AG09309 (cell line): ENCODE measurements at places on chromosomes 1 and 21.

DNA sequence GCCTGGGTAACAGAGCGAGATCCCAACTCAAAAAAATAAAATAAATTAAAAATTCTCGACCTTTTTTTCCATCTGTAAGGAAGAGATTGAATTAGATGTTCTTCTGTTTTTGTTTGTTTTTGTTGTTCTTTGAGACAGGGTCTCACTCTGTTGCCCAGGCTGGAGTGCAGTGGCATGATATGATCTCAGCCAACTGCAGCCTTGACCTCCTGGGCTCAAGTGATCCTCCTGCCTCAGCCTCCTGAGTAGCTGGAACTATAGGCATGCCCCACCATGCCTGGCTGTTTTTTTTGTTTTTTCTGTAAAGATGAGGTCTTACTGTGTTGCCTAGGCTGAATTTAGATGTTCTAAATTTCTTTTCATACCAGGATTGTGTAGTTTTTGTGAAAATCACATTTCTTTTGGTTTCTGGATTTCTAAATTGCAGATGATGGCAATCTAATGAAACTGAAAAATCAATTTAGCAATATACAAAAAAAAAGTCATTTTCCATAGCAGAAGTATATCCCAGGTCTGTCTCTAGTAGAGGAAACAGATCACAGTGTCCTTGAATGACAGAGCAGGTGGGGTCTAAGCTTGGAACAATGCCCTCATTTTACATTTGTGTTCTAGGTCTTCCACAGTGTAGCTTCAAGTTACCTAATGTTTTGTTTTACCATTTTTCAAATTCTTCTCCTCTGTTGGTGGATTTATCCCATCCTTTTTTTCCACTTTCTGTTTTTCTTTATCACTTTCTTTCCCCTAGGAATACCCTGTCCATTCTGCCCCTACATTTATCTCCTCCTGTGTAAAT lies 20.3 kb downstream of the ZYG11A start:
- DNase-seq, result no peak

DNA sequence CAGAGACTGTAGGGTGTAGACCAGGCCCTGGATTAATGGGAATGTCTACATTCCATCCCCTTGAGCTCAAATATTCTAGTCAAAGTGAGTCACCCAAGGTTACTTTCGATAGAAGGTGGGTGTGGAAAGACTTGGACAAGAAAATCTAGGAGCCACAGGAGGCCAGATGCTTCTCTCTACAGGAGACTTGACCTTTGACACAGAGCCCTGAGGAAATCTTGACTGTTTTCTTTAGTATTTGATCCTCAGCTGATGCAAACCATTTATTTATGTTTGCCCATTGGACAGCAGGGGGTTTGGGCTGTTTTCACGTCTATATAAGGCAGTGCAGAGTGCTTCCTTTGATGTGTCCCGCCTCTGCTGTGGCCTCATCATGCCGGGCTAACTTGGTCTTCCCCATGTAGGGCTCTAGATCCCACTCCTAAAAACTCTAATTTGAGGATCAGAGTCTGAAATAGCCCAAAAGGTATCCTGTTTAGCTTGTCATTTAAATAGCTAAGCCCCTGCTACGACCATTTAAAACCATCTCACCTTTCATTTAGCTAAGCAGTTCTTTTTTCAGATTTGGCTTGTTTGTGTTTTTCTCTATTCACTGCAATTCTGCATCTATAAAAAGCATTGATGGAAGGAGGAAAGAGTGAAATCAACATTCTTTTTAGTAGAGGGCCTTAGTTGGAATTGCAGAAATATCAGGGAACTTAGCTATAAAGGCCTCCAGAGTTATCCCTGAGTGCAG lies 15.5 kb upstream of the MAP3K7CL start:
- DNase-seq, result no peak

DNA sequence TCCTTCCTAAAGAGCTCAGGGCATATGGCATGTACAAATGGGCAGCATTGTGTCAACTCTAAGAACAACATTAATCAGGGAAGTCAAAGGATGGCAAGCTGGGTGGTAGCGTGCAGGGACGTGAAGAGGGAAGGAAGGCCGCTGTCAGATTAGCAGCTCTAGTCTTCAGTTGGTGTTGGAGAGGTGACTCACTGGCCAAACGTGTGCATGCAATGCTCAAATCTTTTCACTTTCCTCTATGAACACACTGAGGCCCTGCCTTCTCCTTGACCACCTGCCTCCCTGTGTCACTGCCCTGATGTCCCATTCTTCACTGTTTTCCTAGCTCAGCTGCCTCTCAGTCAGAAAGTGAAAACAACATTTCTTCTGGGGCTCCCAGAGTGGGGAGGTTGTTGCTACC lies 5.9 kb upstream of the PIGR start:
- no peak for DNase-seq

DNA sequence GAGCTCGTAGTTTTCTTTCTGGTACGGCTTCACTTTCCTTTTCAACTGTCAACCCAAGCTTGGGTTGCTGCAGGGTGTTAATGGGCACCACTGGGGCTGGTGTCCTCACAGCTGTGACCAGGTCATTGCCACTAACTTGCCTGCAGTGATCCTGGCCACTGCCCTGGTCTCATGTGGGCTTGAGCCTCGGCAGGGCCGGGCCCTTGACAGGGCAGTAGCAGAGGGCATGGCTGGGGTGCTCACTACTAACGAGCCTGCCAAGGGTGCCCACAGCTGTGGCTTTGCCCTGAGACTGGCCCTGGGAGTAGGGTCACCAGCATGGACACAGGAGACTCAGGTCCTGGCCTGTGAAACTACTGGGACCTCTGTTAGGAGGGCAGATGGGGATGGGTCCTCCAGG lies 31.5 kb upstream of the GNPAT start:
- no peak for DNase-seq

DNA sequence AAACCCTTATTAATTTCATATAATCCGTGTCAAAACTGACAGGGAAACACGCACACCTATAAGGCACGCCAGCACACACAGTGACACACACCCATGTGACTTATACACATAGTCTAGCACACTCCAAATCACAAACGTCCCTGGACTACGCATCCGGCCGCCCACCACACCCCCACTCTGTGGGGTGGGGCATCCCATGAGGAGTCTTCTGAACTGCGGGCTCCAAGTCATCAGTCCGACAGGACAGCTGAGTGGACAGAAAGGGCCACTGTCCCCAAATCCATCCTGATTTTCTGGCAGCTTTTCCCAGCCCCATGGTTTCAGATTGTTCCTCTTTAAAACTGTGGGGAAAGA lies 829 bp downstream of the PEA15 start:
- DNase-seq, result no peak

GRCh38 chr1:97989094-97989680 lies 68.4 kb upstream of the DPYD start:
- peak; percentile 14 for DNase-seq

GRCh38 chr1:67816506-67816905 lies 16.8 kb downstream of the GNG12 start:
- DNase-seq, result no peak

- no peak for DNase-seq
Measured at GRCh38 chr1:171935664-171936063, 94.4 kb downstream of the DNM3 start.

DNA sequence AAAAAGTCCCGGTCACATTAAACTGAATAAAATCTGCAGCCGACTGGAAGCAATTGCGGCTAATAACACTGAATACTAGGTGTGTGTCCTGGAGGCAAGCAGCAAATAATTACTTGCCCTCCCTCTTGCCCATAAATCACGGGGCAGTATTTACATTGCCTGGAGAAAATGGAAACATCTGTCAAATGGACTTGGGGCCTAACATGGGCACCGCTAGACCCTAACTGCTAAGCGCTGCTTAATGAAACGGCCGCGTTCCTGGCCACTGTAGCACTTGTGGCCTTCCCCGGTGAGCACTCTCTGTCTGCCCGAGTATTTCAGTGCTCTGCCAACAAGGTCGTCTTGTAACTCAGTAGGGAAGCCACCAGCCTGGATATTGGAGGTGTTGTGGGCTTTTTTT lies 23.9 kb upstream of the KNCN start:
- no peak for DNase-seq

GRCh38 chr1:161367684-161368400 lies at the start of gene CFAP126:
TSS of gene CFAP126 (minus strand) at chr1:161367876. CDS start at chr1:161367868, 8 bp downstream.
- peak; percentile 35 for DNase-seq

DNA sequence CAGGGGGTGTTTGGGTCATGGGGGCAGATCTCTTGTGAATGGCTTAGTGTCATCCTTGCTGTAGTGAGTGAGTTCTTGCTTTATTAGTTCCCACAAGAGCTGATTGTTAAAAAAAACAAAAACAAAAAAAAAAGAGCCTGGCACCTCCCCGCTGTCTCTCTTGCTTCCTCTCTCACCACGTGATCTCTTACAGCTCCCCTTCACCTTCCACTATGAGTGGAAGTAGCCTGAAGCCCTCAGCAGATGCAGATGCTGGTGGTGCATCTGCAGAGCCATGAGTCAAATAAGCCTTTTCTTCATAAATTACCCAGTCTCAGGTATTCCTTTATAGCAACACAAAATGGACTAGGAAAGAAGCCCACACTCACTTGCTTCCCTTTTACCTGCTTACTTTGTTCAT lies 17.2 kb upstream of the RGL1 start:
- no peak for DNase-seq

DNA sequence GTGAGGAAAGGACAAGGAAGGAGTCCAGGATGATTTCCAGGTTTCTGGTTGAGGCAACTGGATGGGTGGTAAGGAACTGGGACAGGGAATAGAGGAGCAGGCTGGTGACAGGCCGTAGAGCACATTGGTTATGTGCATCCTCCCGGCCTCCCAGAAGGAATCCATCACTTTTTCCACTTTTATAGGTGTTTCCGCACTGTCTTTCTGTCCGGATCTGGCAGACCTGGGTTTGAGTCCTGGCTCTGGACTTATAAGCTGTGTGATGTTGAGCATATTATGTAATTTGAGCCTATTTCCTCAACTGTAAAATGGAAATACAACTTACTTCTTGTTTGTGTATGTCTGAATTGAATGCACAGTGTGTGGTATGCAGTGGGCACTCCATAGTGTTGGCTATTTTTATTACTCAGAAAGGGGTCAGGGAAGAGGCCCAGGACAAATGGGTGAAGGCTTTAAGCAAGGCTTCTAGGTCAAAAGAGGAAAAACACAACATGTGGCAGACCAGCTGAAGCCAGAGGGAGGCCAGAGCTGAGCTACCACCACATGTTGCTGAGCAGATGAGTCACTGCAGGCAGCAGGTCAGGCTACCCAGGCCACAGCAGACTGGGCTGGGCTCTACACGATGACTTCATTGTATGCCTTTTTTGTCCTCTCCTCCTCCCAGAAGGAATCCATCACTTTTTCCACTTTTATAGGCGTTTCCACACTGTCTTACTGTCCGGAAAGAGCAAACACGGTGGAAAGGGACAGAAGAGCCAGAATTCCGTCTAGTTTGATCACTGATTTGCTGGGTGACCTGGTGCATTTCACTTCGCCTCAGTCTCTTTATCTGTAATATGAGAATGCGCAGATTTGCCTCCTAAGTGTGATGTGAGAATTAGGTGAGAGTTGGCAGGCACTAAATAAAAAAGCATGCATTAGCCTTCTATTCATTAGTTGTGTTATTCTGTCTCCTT lies 791 bp upstream of the MAST2 start:
- DNase-seq, result peak; percentile 89

- DNase-seq, result peak; percentile 14
Measured at GRCh38 chr1:47532921-47533792, 95.3 kb downstream of the FOXD2 start.

DNA sequence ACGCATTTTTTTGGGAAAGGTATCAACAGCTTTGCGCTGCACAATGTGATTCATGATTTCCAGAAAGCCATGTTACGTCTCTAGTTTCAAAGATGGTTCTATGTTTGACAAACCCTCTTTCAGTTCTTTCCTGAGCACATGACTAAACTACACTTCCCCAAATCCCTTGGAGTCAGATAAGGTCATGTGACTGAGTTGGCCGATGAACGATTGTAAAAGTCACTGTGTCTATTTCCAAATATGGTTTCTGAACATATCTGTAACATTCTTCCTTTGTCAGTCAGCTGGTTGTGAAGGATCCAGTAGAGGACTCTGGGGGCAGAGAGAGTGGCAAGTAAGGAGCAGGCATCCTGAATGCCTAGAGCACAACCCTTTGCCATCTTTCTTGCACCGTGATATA lies 35.4 kb downstream of the TMPRSS15 start:
- DNase-seq, result no peak

DNA sequence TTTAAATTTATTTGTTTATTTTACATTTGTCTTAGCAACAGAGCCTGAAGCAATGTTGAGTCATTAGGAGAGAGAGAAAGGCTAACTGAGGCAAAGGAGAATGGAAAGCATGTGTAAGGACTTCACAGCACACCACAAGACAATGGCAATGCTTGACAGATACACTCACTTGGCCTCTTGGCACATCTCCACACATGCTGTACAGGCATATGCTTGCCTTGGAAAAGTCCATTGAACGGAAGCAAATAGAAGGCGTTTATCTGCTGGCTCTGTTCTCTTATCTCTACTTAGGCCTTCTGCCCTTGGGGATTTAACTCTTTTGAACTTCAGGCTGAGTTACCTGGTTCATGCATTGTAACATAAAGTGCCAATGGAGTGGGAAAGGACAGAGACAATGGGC lies 262.2 kb upstream of the POU3F1 start:
- DNase-seq, result no peak

DNA sequence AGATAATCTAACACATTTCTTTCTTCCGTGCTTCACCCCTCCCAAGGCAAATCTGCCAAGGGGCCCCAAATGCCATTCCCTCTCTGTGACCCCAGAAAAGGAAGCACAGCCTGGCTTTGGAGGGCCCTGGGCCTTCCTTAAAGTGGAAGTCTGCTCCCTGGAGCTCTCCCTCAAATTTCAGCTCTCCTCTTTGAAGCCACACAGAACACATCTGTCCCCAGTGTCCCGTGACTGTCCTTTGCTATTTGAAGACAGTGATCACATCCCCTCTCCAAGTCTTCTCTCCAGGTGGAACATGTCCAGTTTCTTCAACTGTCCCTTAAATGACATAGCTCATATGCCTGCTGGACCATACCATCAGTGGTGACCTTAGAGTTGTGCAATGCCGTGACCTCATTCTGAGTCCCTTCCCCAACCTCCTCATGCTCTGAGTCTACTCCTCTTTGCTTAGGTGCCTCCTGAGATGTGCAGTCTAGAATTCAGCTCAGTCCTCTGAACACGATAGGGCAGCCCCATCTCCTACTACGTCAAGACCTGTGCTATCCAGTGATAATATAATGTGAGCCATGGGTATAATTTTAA lies 18.4 kb upstream of the FOXO6 start:
- DNase-seq, result no peak

DNA sequence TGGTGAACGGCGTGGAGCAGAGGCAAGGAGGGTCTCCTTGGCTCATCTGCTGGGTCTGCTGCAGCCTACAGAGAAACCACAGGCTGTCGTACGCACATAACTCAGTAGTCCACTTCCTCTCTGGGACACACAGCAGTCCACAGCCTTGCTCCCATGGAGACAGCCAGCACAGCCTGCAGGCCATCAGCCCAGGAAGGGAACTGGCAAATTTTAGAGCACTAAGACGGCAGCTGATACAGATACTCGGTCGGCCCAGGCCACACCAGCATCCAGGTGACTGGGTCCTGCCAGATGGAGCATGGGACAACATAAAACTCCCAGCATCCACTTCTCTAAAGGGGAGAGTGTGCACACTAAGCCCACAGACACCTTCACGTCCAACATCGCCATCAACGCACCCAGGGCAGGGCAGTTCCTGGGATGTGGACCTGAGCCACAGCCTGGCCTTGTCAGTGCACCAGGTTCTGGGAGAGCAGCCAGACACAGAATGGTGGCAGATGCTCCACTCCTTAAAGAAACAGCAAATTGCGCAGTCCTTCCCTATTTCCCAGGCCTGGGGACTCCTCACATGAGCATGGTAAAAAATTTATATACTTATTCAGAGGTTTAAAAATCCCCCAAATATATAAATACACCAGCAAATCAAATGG lies 247.1 kb upstream of the RAB4A start:
- DNase-seq, result no peak
